ENCODE measurements at places on chromosomes 2 and 18.

DNA sequence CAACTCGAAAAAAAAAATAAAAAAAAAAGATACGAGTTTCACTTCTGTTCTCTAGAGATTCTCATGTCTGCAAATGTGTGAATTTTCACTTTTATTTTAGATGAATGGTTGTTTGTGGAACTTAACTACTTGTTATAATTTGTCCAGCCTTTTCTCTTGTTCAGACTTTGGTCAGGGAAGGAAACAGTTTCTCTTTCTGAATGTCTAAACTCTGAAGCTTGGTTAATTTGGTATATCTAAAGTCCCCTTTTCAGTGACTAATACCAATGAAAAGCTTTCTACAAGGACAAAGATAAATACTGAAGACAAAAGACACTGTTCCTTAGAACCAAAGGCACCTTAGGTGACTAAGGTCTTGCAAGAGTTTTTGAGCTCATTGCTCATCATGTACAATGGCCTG is 144.4 kb upstream of the PIEZO2 start:
- no peak for DNase-seq

DNA sequence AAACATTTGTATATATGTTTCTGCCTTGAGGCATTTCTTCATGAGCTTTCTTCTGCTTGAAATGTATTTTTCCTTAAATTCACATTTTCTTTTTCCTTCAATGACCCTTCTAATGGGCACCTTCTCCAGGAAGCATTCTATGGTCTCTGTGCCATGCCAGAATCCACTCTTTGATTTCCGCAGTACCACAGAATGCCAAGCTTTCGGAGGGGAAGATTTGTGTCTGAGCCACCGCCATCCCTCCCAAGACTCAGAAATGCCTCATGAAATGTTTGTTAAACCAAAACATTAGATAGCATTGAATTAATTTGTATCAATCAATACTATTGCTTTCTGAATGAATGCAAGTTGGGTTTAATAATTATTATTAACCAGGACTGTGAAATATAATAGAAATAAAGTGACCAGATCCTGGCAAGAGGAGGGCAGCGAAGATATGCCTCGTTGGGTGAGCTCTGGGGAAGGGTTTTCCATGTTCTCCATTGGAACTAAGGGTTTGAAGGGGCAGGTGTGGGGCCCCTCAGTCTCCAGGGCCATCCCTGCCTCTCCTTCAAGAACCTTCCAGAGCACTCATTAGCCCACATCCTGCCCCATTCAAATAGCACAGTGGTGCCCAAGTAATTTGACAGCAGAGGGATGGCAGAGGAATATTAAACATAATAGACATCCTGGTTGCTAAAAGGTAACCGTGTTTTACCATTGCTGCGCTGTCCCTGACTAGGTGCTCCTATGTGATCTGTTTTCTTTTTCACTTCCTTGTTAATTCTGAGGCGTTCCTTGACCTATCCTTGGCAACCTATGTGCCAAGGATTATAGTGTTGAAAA is 189.6 kb downstream of the MYCN start:
- no peak for DNase-seq

DNA sequence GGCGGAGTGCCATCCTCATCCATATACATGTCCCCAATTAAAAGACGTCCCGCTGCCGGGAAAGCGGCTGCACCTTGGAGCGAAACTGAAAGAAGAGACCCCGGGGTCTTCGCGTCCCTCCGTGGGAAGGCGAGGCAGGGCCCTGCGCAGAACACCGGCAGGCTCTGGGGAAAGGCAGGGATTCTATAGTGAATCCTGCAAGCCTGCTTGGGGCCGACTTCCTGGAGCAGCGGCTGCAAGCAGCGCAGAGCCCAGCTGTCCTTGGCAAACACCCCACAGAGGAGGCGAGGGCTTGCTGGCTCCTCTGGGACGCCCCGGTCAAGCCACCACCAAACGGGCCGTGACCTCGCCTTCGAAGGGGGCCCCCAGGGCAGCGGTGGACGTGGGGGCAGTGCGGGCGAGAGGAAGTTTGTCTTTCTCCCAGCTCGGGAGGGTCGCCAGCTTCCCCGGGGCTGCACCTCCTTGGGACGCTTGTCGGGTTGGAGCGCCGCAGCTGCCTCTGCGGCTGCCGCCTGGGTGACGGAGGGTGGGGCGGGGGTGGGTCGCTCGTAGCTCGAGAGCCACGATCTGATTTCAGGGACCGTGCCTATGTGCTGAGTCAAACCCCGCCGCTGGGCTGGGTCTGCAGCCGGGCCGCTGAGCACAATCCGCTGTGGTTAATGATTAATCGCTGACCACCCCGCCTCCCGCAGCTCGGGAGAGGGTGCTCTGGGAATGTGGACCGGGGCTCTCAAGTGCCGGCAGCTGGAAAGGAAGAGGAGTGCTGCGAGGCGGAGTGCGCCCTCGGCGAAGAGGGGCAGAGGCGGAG is 486 bp upstream of the GPR39 start:
- no peak for DNase-seq

DNA sequence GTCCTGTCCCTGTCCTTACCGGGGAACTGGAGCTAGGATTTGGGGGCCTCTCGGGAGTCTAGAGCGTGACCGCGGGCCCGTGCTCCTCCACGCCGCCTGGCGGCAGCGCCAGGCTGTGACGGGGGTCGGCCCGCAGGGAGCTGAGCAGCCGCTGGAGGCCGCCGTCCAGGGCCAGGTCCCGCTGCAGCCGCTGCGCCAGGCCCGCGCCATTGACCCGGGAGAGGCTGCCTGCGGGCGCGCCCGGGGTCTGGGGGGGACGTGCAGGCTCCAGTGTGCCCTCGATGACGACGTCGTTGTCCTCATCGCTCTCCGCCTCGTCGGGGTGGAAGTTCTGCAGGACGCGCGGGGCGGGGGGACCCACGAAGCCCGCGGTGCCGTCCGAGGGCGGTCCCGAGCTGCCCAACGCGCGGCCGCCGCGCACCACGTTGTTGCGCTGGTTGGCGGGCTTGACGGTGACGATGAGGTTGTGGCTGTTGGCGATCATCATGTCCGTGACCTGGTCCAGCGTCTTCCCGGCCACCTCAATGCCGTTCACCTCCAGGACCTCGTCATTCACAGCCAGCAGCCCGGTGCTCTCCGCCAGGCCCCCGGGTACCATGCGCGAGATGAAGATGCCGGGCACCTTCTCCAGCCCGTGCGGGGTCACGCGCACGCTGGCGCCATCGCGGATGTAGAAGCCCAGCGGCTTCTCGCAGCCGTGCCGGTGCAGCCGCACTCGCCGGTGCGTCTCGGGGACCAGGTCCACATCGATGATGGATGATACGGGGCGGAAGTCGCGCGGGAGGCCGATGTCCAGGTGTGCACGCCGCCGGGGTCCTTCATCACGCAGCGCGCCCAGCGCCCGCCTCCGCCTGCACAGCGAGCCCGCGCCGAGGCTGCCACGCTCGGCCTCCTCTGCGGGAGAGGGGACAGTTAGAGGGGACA is 50.9 kb downstream of the ADNP2 start:
- DNase-seq, result no peak

DNA sequence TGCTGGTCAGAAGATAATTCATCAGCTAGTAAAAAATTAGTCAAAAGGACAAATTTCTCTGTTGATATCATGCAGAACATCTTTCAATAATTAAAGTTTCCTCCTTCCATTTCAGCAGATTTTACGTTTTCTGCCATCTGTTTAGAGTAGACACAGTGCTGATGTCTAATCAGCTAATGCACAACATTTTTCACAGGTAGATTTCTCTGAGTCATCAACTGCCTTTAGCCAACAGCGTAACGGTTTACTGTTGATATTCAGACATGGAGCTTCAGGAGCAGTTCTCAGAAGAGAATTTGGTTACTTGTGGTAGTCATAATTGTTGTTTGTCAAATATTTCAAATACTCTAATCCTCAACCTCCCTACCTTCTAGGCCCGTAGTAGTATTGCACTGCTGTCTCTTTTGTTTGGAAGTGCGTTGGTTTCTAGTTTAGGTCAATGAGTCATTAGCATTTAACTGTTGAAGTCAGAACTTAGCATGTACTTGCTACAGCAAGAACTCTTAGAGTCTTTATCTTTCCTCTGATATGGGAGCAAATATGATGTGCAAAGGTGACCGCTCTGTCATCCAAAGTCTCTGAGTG is 86.8 kb upstream of the TFPI start:
- no peak for DNase-seq

DNA sequence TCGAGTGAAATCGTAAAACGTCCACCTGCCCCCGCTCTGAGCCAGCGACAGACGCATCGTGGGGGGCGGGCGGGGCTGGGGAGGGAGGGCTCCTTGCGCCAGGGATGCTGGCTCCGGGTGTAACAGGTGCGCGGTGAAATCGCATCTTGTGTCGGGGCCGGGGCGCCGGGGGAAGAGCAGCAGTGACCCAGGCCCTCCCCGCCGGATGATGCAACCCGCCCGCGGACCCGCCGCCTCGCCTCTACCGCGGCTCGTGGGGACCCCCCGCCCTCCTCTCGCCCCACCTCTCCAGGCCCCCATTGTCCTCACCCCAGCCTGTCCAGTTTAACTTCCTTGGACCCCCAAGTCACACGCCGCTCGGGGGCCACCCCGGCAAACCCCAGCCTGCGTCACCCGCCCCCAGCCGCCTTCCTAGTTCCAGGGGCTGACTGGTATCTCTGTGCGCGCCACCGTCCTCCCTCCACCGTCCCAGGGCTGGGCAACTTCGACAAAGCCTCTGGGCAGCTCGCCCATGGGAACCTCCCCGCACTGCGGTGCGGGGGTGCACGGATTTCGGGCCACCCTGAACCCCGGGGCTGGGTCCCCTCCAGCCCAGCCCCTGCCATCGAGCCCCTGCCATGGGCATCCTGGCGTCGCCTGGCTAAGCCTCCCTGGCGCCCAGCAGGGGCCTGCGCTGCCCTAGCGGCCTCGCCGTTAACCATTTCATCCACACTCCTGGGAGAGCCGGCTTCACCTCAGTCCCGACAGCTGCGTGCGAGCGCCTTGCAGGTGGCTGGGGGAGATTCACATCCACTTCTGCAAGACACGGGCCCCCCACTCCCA is 799 bp upstream of the KIF1A start:
- peak; percentile 22 for DNase-seq

DNA sequence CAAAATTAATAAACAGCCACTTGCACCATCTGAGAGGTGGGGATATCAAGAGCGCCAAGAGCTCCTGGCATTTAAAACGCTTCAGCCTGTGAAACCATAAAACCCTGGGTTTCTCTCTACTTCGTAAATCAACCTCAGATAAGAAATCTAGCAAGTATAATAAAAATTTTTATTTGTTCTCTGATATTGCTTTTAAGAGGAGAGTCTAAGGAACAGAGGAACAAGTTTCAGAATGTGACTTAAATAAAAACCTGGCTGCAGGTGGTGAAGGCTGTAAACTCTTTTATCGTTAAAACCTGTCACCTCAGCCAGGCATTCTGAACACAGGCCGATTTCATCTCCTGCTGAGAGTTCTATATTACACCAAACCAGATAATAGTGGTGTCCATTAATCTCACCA is 9.9 kb downstream of the DYTN start:
- no peak for DNase-seq

DNA sequence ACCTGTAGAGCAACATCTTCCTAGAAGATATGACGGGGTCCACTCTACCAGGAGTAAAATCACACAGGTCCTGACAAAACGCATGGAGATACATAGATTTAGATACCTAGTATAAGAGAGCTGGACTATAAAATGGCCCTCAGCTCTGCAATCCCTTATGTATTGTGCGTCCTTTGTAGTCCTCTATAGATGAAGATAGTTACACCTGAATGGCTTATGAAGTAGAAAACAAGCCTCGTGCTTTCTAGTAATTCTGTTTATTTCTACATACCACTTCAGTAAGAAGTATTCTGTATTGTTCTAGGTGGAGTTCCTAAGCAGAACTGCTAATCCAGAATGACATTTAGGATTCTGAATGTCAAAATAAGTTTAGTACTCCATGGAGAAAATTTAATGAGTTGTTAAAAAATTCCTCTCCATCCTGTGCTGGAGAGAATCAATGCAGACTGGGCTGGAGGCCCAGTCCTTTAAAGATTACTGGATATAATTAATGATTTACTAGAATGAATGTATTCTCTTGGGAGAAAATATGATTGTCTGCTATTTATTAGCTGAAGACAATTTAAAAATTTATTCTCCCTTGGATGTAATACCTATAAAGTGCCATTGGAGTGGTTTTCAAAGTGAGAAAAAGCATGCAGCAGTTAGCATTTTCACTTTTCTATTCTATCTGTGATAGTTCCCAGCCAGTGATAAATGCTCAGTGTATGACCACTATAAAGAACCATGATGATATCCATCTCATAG is 147.3 kb upstream of the UNC80 start:
- DNase-seq, result no peak

GRCh38 chr18:11994336-11994702 is 13.0 kb downstream of the IMPA2 start:
- DNase-seq, result no peak

DNA sequence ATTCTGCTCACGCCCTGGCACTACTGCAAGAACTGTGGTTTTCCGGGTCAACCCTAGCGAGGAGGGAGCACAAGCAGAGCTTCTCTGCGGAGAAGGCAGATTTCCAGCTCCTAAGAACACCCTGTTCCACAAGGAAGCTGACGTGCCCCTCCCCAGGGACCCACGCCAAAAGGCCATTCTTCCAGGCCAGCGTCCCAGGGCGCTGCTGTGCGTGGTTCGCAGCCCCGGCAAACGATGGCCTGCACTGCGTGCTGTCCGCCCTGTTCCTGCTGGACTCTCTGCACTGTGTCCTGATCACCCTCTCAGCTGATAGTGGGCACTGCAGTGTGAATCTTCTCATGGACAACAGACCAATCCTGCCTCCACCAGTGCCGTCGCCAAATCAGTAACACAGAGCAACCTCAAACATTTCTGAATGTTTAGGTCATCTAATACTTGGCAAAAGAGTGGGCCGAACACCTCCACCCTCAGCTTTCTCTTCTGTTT is 49.1 kb downstream of the ADI1 start:
- DNase-seq, result no peak

DNA sequence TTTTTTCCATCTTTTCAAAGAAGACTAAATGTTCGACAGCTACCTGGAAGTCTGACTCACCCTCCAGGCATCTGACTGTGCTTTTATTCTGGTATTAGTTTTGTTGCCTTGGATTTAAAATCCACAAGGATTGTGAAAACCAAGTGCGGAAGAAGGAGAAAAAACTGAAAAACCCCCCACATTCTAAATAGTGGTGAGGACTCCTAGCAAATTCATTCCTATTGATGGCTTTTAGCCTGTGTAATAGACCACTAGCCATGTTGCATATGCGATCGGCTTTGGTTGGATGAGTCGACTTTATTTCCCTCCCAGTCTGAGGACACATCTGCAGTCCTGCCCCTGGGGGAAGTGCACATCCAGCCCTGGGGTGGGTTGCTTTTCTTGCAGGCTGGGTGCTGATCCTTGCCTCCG is 16.9 kb downstream of the LDLRAD4 start:
- DNase-seq, result no peak

DNA sequence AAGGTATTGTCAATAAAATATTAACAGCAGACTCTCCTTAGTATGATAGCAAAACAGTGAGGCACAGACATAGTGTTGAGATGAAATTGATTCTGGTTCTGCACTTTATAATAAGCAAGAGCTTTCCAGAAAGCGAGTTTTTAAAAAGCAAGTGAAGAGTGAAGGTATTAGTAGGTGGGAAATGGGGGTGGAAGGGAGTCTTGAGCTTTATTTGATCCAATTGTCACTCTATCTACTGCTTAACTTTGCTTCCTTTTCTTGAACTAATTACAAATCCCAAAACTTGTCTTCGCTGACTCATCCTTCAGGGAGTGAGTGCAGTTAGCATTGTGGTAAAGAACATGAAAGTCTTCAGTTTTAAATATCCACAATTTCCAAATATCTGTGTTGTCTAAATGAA is 120.6 kb upstream of the BOD1L2 start:
- no peak for DNase-seq
